ENCODE measurements at places on chromosomes 5 and 9.

DNA sequence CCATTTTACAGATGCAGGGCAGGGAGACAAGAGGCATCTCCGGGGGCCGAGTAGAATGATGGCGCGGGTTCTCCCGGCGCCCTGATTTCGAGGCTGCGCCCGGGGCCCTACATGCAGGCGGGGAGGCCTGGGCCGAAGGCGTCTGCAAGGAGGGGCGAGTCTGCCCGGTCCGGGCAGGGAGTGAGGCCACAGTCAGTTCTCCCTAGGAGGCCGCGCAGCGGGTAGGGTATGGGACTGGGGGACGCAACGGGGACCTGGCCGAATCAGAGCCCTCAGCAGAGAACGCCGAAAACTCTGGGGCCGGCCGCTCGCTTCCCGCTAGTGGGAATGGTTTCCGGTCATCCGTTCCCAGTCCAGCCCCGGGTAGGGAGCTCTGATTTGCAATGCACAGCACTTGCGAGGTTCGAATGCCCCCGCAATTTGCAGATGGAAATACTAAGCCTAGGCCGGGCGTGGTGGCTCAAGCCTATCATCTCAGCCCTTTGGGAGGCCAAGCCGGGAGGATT is 6.4 kb downstream of the TLX3 start:
- DNase-seq = no peak

DNA sequence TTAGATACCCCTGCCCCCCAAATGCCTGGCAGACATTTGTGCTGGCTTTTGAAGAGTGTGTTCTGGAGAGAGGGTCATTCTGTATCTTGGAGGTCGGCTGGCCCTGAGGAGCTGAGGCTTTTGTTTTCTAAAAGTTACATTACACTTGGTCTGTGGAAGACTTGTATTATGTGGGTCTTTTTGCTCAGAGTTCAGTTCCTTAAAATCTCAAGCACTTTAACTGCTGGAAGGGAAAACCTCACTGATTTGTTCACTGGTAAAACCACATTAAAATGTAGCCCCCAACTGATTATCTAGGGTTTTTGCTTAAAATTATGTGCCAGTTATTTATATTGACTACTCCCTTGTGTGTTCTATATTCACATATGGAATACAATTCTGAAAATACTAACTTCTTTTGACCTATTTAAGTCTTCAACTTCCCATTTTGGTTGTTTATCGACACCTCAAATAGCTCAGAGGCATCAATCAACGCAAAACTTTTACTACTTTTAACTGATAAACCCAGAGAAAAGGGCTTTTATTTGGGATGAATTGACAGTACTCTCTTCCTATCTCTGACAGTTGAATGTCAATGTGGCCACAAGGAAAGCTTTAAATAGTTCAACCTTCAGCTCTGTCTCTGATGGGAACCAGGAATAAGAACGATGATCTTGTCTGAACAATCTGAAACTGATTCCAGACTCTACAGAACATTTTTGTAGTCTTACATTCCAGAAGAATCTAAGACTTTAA is 54.0 kb upstream of the MAP3K1 start:
- DNase-seq = no peak

- DNase-seq = no peak
Observed at GRCh38 chr5:30997681-30998080, 195.8 kb upstream of the CDH6 start.

DNA sequence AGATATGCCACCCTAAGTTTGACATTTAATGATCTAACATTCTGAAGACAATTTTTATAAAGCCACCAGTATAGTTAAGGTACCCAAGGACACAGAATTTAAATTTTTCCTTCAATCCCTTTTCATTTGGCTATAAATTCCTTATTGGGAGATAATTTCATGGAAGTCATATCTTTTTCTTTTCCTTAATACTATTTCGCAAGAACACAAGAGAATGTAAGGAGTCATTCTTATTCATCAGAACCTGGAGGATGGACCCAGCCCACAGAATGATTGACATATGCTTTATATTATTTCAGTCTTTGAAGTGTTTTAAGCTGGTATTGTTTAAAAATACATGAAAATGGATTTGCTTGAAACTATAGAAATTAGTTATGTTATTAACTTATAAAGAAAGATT is 79.6 kb downstream of the DROSHA start:
- no peak for DNase-seq

DNA sequence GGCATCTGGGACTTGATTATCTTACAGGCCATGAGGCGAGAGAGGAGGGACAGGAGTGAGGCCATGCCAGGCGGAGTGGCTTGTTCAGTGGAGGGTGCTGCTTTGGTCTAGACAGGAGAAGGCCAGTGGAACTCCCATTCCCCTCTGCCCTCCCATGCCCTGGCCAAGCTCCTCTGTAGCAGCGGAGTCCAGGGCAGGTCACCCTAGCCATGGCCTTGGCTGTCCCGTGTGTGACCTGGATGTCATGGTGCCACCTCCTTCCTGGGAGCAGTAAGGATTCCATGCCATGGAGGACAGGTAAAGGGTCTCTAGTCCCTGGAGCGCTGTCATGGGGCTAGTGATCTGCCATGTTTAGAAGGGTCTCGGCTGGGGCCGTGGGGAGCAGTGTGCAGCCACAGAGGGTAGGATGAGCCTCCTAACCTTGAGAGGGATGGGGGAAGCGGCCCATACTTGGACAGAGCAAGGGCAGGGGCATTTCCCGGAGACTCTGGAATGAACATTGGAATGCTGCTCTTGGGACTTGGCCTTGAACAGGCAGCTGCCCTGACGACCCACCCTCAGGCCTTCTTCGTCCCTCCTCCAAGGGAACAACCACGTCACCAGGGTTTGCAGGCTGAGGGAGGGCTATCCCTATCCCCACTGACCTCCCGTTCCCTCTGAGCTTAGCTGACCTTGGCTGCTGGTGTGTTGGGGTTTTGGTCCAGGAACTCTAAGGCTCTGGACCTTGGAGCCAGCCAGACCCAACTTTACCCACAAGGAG is 100.4 kb downstream of the DAB2IP start:
- no peak for DNase-seq

DNA sequence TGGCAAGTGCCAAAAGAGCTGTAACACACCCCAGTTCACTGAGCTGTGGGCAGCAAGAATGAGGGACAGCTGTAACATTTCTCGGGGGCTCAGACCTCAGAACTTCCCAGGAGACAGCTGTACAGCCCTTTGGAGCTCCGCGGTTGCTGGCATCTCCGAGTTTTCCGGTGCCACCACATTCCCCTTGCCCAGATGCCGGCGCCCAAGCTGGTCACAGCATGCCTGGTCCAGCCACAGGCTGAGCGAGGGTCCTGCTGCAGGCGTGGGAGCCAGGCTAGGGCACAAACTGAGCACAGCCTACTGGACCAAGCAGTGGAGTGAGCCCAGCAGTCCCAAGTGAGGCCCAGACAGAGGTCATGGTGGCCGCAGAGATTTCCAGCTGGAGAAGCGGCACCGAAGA is 797.7 kb upstream of the EDIL3 start:
- DNase-seq = no peak

- DNase-seq = no peak
Observed at GRCh38 chr5:141003791-141004611, 37.7 kb downstream of the PCDHAC2 start.

DNA sequence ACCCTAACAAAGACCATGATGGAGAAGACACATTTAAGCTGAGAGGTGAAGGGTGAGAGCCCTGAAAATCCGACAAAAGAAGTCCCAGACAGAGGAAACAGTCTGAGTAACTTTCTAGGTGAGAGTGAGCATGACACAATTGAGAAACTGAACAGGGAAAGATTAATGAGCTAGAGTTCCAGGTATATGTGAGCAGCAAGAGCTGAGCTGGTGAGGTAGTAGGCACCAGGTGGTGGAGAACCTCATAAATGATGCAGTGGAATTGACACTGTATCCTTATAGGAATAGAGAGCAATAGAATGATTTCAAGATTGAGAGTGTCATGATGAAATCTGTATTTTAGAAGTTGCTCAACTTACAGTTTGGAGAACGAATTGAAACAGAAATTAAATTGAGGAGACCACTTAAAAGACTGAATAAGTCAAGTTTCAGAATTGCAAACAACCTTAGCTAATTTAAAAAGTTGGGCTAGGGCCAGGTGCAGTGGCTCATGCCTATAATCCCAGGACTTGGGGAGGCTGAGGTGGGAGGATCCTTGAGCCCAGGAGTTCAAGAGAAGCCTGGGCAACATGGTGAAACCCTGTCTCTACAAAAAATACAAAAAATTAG is 89.8 kb downstream of the NREP start:
- DNase-seq = no peak

GRCh38 chr5:139795074-139796001 is at the start of gene PSD2:
TSS of gene PSD2 (plus strand) at chr5:139795808. CDS start at chr5:139809441, 13,633 bp downstream.
- DNase-seq = no peak

DNA sequence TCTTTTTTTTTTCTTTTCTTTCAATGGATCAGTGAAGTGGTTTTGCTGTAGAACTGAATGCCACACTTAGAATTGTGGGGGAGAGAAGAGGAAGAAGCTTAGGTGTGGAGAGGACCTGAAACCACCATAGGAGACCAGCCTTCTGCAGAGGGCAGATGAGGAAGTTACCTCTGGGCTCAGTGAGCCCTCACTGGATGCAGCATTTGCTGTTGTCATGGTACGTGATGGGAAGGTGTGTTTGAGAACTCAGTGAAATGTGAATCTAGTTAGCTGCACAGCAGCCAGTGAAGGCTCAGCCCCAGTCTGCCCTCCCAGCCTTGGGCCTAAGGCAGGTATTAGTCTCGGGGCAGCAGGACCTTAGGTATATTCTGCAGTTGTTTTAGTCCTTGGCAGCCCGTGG is 17.5 kb downstream of the CYFIP2 start:
- DNase-seq = no peak

All from activated CD8-positive, alpha-beta memory T cell treated with anti-CD3 and anti-CD28 coated beads for 48 hours (primary cell).